Prostate gland (tissue), 2 donors: ENCODE measurements at places on chromosomes 6 and 20.

- DNase-seq: no peak
These were observed 3.2 kb upstream of the TGM3 start for GRCh38 chr20:2292416-2293110.

DNA sequence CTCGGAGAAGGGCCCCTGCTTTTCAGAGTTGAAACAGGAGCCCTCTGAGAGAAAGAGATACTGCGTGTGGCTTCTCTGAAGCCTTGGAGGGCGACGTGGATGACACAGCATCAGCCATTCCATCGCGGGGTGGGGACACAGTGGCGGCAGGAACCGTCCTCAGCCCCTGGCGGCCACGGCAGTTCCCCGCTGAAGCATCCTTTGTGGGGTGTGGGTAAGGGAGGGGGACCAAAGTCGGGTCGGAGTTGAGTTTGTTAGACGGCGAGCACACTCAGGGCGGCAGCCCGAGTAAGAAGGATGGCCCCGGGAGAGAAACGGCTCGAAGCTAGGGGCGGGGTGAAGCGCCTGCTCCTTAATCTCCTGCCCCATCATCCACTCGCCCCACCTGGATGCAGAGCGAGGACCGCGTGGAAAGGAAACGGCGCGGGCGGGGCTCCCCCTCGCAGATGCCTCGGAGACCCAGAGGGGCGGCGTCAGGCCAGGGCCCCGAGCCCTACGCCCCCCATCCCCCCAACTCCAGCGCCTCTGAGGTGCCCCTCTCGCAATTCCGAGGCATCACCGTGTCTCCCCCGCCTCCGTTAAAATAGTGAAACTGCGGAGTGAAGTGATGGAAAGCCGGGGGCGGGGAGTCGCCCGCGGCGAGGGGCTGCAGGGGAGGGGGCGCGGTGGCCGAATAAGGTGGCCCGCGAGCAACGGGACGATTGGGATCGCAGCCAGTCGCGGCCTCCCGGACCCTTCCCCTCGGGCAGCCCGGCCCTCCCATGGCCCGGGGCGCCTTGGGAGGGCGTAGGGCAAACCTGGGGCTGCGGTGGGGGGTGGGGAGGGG is 796 bp upstream of the RREB1 start:
- peak; percentile 34 for DNase-seq

GRCh38 chr6:138278326-138278725 is 60.0 kb upstream of the PBOV1 start:
- peak; percentile 35 for DNase-seq

DNA sequence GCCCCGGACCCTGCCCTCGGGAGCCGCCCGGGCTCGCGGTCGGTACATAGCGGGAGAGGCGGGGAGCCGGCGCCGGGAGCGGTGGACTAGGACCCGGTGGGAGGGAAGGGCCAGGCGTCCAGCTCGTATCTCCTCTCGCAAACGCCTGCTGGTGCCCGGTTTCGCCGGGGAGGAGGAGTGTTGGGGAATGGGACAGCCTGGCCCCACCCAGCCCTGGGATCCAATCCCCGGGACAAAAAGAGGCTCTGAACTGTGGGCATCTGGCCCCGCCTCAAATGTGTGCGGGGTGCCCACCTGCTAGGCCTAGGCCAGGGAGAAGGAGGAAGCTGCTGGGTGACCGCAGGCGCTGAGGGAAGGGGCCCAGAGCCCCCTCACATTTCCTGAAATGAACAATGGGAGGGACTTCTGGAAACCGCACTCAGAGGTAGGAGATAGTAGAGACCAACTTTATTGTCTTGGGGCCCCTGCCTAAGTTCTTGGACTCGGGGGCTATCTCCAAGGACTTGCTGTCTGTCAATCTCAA is at the start of gene KCNK17:
Gene KCNK17 (minus strand): TSS at position 147 of the 523 bp plus-strand sequence. CDS start 99 bp downstream, at position 48.
- DNase-seq: no peak

- no peak for DNase-seq
These were observed 13.3 kb upstream of the TREM2 start for GRCh38 chr6:41176189-41176588.

DNA sequence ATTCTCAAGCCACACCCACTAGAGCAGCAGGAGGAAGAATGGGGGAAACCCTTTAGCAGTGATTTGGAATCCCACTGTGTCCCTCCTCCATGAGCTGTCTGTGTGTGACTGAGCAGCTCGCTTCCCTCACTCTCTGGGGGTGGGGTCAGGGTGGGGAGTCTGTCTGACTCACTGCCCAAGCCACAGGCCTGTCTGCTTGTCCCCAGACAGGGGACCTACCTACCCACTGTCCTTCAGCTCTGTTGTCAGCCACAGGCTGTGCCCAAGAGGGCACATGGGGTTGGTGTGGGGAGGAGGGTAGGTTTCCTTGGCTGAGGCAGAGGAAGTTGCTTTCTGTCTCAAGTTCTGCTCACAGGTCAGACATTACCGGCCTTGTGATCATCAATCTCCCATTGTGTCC is 127.0 kb downstream of the MAFB start:
- DNase-seq: no peak

DNA sequence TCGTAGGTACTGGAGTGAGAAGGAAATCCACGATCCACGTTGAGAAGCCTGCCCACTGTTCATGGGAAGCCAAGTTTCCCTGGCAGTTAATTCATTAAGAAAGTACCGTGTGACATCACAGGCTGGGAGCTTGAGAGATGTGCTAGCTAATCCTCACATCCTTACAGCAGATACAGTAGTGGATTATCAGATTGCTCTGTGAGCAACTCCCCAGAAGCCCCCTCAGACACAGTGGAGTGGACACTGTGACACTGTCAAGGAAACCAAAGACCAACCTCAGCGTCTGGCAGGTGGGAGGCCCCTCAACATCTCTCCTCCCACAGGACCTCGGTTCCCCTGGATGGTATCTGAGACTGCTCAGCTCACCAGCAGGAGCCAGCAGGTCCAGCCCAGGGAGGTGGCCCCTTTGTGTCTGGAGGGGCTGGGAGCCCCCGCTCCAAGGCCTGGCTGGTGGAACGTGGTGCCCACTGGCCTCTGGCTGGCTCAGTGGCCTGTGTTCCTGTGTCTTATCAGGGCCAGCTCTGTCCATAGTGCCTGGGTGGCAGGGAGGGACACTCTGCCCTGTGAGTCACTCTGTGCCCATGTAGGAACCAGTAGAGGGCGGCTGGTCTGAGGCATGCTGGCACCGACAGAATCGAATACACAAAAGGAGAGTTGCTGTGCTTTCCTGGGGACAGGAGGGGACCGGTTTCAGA is 7.2 kb downstream of the PYGB start:
- peak; percentile 85 for DNase-seq
